ENCODE measurements at places on chromosomes 5 and 9.

GRCh38 chr9:105341434-105342146, 97.1 kb downstream of the SLC44A1 start:
- no peak for DNase-seq

DNA sequence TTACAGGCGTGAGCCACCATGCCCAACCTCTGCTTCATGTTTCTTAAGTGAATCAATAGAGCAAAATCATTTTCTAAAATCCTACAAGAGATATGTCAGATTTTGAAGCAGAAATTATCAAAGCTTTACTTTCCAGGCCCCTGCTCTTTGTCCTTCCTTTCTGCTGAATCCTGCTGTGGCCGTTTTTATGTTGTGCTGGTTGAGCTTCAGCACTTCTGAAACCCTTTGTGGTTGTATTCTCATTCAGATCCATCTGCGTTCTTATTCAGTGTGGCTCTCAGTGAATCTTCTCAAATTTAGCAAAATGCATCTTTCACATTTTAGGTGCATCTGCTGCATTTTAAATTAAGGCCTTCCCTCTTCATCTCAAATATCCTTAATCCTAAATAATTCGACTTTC, 26.0 kb downstream of the JMY start:
- DNase-seq, result no peak

DNA sequence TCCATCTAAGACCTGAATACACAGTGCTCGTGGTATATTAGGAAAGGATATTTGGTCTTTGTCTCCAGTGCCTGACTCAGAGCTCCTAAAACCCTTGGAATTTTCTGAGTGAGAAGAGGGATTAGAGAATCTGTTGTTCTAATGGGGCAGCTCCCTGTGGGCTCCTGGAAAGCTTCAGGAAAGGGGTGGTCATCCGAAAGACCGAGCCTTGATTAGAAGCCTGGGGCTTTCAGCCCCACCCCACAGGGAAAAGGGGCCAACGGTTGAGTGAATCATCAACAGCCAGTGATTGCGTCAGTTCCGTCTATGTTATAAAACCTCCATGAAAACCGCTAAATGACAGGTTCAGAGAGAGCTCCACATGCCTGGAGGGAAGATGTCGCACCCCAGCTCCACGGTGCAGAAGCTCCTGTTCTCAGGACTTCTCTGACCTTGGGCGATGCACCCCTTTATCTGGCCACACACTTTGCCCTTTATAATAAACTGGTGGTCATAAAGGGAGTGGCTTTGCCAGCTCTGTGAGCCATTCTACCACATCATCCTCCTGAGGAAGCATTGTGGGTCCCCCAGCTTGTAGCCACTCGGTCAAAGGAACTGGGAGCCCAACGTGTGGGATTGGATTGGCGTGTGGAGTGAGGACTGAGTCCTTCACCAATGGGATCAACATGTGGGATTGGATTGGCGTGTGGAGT, 71.0 kb upstream of the ICE1 start:
- no peak for DNase-seq

GRCh38 chr5:67808340-67808739, 407.2 kb upstream of the PIK3R1 start:
- DNase-seq, result no peak

- DNase-seq, result no peak
These were observed 12.1 kb downstream of the PTGES2 start for GRCh38 chr9:128115187-128116103.

DNA sequence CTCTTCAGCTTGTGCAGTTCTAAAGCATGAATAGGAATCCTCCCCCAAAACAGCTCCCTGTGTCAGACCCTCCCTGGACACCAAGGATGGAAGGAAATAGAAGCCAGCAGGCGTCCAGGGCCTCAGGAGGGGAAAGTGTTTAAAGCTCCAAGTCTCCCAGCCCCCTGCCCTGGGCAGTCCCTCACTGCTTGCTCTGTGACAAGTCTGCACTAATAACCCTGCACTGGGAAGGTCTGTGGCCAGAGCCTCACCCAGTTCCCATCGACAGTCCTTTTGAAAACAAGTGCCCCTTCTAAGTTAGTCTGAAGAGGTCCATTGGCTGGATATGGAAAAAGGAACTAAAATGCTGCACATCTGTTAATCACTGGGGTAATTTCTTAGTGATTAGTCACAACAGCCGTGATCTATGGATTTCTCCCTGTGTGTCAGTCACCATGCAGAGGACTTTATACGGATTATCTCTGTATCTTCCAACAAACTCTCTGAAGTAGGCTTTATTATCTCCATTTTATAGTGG, 195.3 kb downstream of the FBXL7 start:
- DNase-seq, result peak; percentile 21

DNA sequence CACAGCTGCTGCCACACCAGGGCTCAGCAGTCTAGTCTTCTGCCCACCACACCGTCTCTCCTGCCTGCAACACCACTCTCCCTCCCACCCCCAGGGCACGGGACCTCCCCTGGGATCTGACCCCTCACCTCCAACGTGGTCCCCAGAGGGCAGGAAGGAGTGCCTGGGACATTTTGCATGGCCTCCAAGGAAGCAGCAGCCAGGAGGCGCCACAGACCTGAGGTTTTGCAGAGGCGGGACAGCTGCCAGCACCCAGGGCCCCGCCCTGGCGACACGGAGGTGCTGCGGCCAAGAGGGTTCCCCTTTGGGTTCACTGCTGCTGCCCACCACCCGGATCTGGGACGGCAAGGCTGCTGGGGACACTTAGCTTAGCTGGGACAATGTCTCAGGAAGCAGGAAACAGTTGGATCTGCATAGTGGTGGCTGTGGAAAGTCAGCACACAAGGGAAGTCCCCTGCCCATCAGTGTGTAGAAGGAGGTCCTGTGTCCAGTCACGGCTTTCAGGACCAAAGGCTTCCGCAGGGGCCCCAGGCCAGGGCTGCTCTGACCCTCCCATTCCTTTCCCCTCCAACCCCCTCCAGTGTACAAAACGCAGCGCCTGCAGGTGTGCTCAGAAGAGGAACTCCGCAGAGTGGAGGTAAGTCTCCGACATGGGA, 13.8 kb downstream of the PROP1 start:
- no peak for DNase-seq

DNA sequence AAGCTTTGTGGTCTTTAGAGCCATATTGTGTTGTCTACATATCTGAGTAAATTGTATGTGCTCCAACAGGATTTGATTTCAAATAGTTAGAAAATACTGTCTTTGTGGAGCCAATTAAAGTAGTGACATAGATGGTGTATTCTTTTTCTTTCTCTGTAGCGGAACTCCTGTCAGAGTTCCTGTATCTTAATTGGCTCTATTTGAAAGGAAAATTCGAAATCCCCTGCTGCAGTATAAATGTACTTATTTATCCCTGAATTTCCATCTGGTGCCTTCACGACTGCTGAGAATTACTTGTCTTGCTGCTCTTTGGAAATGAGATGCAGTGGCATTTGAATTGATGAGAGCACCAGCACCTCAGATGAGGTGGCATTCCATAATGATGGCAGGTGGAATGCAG, 546.7 kb upstream of the SGCD start:
- DNase-seq, result no peak

DNA sequence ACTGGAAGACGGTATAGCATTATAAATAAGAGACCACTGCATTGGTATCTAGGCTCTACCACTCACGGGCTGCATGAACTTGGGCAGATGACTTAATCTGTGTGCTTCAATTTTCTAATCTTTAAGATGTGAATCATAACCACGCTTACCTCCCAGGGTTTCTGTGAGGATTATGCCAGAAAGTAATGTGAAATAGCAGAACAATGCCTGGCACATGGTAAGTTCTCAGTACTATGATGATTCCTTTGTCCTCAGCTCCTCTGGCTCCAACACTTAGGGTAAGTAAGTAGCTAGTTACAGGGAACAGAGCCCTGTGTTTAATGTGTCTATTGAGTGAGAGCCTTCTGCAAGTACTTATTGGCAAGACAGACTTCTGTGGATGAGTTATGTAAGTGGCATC, 31.1 kb downstream of the POU4F3 start:
- DNase-seq, result no peak

DNA sequence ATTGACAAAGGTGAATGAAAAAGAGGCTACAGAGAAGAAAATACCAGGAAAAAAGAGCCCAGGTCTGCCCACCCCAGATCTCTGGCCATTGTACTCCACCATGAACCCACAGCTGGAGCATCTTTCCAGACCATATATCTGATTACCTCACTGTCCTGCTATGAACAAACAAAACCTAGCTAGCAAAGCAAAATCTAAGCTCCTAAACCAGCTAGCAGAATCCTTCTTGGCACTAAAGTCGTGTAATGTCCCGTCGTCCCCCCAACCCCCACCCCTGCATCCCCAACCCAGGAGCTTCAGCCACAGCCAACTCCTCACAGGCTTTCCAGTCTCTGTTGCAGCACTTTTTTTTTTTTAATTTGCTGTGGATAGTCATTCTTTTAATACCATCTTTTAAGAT, 2.5 kb downstream of the C1QTNF3 start:
- no peak for DNase-seq

GRCh38 chr9:130949188-130950038, 10.4 kb upstream of the FIBCD1 start:
- DNase-seq, result no peak

GRCh38 chr9:115161446-115161845, 43.5 kb upstream of the TNC start:
- DNase-seq, result no peak

GRCh38 chr9:99873531-99873930, 32.9 kb upstream of the STX17 start:
- no peak for DNase-seq

DNA sequence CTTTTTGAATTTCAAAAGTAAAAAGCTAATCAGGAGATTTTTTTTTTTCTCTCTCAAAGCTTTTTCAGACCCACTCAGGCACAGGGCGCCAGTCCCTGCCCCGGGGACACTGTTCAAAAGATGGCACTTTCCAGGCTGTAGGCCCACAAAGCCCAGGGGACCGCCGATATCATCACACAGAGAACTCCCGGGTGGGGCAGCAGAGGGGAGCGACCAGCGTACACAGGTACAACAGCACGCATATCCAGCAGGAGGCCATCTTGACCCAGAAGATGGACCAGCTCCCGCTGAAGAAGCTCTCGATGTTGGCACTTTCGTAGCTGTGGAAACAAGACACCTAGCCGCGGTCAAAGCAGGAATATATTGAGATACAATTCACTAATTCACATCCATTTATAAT, 108.3 kb downstream of the THBS4 start:
- DNase-seq, result no peak

GRCh38 chr9:101528015-101528414, 5.6 kb upstream of the RNF20 start:
- no peak for DNase-seq

GRCh38 chr5:146529984-146530383, 14.0 kb upstream of the GPR151 start:
- DNase-seq, result no peak

DNA sequence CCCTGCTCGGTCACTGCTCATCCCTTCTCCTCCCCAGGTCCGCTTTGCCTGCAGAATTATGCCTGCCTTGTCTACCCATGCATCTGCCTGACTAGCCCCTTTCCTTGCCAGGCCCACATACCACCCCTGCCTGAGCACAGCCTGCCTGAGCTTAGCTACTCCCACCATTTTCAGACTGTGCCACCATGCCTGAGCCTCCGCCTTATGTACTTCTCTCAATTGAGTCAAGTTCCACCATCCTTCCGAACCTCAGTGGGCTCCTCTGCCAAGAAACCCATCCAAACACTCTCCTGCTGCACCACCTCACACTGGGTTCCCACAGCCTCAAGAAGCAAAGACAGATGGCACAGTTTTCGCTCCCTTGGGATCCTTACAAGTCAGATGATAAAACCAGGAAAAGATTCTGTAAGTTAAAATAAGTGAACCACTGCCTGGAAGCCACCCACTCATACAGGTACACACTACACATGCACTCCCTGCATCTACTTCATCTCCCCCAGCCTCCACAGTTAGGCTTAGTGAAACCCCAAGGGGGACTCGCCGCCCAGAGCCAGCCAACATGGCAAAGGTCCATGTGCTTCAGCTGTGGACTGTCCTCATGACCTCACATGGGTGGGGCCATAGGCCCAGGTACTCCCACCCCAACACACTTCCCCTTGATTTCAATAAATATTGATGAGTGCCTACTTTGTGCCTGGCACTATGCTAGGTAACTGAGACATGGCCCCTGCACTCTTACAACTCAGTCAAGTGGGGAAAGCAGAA, 23.1 kb downstream of the P4HA2 start:
- no peak for DNase-seq

Data from hepatic stellate cell (primary cell).